Hematopoietic multipotent progenitor cell treated with erythropoietin and hydrocortisone succinate and interleukin-3 and kit ligand, for 15 days (in vitro differentiated cells): ENCODE measurements at places on chromosomes 13 and 19.

DNA sequence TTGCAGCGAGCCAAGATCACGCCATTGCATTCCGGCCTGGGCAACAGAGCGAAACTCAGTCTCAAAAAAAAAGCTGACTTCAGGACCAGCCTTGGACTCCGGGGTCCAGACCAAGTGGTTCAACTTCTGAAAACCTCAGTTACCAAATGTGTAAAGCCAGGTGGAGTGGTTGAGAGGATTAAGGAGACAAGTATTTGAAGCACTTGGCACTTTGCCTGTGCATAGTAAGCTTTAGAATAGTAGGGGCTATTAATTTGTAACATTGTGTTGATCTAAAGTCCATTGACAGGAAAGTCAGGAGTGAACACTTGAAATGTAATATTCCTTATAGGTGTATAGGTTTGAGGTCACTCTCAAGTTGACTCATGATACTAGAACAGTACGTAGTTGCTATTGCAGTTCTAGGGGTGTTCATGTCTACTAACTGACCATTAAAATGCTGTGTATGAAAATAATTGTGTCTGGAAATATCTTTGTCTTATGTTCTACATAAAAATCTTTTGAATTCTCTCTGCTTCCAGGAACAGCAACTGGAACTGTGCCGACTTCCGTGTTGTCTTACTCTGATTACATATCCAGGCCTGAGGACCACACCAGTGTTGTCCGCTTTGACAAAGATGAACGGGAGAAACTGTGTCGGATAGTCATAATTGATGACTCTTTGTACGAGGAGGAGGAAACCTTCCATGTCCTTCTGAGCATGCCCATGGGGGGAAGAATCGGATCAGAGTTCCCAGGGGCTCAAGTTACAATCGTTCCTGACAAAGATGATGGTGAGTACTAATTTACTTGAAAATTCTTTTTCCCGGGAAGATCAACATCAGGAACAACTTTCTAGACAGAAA is 97.4 kb downstream of the FREM2 start:
- DNase-seq, result no peak

DNA sequence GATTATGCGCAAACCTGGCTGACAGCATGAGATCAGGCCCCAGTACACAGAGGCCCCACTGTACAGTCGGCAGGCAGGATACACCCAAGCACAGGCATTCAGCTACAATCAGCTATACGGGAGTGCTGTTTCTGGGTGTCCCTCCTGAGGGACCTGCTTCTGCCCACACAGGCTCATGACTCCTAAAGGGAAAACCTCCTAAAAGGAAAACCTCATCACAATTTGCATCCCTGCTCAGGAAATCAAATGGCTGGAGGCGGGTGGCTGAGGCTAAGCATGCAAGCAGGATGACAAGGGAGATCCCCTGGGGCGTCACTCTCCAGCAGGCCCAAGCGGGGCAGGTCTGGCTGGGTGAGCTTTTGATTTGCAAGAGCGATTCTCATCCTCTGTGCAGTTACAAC is 99.8 kb downstream of the CRYL1 start:
- DNase-seq, result no peak

DNA sequence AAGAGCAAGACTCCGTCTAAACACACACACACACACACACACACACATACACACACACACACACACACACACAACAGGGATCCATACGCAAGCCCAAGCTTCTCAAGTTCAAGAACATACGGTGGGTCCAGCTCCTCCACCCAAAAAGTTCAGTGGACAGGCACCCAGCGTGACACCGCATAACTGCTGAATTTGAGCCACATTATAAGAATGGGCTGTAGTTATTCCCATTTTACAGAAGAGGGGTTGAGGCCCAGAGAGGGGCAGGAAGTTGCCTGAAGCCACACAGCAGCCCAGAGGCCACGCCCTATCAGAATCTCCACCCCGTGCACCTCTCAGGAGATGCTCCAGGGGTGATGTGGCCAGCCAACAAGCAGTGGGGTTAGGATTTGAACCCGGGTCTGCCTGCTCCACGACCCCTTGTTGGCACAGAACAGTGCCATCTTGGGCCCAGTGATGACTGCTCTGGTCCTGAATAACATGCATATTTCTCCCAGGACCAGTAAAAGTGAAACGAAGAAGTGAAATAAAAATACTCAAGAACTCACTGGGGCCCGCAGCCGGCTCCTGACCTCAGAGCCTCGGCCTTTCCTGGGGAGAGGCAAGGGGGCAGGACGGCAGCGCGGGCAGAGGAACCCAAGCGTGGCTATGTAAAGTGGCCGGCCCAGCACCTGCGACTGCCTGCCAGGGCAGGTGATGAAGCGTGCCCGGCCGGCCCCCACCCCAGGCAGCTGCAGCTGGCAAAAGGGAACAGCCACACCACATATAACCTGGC is 61.9 kb downstream of the AP1M1 start:
- DNase-seq, result no peak

- DNase-seq, result no peak
These were observed 1.9 kb upstream of the RABAC1 start for GRCh38 chr19:41960973-41961372.

DNA sequence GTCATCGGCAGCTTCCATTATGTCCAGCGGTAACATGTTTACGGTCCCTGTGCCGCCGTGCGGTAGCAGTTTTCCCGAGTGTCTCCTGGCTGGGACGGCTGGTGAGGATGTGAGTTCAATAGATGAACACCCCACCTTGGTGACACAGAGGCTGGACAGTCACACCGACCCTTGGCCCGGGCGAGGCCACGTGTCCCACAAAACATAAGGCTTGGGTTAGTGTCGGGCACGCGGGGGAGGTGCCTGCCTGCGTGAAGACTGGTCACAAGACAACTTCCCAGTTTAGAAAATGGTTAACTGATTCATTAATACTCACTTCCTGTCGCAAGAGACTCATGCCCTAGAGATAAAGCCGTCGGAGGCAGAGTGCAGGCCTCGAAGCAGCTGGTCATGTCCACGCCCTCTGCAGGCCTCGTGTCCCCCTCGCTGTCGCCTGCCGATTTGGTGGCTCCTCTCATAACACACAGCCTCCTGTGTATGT is 17.2 kb downstream of the RASA3 start:
- peak; percentile 33 for DNase-seq

GRCh38 chr19:36051236-36051635 is 2.8 kb downstream of the THAP8 start:
- DNase-seq, result no peak

DNA sequence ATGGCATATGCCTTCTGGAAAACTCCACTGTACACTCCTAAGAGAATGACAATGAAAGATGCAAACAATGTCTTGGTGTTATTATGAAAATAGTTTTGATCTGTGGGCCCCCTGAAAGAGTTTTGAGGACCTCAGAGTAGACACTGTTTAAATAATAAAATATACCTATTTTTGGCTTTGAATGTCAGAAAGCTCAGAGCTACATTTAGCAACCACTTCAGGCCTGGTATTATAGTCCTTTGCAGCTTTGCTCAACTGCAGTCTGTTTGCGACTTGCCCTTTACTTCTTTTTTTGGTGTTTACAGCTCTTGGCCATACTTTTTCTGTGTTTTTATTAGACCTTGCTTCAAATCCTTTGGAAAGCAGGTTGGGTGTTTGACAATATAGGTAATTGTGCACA is 5.8 kb upstream of the UBE2L5 start:
- no peak for DNase-seq

GRCh38 chr13:68066879-68067513 is 836.9 kb upstream of the PCDH9 start:
- DNase-seq, result no peak

DNA sequence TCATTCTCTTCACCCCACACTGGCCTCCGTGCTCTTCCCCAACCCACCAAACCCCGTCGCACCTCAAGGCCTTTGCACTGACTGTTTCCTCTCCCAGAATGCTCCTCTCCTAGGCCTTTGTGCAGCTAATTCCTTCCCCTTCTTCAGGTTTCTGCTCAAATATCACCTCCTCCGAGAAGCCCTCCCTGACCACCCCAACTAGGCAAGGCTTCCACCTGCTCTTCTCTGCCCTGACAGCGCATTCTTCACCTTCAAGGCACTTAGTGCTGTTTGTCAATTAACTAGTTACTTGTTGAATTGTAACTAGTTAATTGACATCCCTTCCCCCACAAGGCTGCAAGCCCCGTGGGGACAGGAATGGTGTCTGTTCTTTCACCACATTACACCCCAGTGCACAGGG is 7.8 kb upstream of the NCCRP1 start:
- no peak for DNase-seq

- no peak for DNase-seq
These were observed 162.0 kb downstream of the EFNB2 start for GRCh38 chr13:106373304-106373988.

- DNase-seq, result no peak
These were observed 6.9 kb downstream of the EDNRB start for GRCh38 chr13:77911751-77912150.

GRCh38 chr19:46624958-46625661 is at the start of gene PTGIR:
PTGIR (minus strand) TSS chr19:46625089; CDS start chr19:46624225, 864 bp downstream.
- DNase-seq, result no peak

- DNase-seq, result no peak
These were observed 2.8 kb downstream of the TYROBP start for GRCh38 chr19:35905178-35905727.

DNA sequence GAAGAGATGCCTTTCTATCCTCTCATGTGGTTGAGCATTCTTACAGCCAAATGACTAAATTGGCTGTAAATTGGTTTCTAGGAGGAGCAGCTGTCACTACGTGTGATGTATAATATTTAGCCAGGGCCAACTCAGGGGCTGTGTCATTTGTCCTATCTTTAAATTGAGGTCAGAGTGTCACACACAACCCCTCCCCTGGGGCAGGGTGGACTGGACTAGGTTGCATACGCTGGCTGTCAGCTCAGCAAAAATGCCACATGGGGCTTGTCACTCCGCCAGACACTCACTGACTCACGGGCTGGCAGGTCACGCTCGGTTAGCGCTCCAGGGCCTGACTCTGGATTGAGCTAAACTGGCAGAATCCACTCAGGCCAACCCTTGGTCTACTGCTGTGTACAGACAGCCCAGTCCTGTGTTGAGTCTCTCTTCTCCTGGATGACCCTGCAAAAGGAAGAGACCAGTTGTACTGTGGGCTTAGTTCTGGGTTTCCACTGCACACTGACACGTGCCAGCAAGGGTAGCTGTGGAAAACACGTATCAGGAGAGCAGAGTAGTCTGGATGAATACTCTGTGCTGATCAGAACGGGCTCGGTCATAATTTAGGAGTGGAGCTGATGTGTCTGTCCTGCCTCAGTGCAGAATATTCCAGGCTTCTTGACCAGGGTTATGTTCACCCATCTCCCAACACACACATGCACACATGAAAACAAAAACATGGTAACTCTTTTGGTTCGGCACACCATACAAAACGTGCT is 29.1 kb downstream of the SHISA2 start:
- no peak for DNase-seq

- peak; percentile 55 for DNase-seq
These were observed 567 bp downstream of the ALKBH6 start for GRCh38 chr19:36013280-36014011.

GRCh38 chr13:112732679-112733078 is 42.8 kb downstream of the ATP11A start:
- no peak for DNase-seq

DNA sequence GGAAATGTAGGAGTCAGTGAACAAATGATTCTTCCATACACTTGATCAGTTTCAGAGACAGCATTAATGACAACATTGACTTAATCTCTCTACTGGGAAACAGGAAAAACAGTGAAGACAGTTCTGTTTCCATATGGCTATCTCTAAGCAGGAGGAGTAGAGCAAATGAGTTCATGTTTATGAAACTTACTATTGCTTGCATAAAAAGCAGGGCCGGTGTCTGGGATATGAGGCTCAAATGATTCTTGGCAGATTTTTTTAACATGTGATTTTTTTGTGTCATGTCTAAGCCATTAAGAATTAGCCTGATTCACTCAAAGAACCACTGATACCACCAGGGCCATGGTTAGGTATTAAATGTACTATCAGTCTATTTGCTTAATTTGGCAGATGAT is 141.9 kb downstream of the SLC7A1 start:
- DNase-seq, result no peak

DNA sequence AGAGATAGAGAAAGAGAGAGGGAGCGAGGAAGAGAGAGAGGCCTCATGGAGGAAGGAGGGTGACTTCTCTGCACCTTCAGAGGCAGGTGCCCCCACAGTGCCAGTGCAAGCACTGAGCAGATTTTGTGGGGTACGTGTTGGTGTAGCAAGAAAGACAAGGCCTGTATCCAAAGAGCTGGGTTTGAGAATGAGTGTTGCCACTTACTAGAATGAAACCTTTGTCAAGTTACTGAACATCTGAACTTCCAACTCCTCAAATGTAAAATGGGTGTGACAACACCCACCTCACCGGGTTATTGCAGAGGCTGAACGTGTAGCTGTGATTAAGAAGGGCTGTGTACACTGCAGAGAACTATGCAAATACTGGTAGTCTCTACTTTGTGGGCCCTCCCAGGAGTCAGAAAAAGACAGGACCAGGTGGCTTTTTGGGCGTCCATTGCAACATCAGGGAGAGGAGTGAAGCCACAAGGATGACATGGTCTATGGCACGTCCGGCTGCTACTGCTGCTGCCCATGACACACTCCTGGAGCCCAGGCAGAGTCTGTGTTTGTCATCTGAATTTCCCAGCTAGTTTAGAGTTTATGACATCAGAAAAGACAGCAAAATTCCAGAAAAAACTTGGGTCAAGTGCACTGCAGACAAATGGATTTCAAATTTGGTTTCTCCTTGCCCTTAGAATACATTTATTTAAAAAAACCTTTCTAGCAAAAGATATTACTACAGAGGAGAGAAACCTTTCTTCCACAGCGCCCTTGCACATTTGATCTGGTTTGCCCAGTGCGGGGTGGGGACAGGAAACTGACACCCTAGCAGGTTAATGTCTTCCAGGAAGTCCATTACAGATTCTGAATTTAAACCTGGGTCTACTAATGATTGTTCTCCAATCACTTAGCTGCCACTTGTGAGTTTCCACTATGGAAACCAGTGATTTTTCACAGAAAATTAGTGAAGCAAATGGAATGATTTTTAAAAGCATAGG is 54.0 kb upstream of the ATP12A start:
- no peak for DNase-seq

- DNase-seq, result no peak
These were observed 1.8 kb downstream of the PIP5K1C start for GRCh38 chr19:3698386-3698950.

DNA sequence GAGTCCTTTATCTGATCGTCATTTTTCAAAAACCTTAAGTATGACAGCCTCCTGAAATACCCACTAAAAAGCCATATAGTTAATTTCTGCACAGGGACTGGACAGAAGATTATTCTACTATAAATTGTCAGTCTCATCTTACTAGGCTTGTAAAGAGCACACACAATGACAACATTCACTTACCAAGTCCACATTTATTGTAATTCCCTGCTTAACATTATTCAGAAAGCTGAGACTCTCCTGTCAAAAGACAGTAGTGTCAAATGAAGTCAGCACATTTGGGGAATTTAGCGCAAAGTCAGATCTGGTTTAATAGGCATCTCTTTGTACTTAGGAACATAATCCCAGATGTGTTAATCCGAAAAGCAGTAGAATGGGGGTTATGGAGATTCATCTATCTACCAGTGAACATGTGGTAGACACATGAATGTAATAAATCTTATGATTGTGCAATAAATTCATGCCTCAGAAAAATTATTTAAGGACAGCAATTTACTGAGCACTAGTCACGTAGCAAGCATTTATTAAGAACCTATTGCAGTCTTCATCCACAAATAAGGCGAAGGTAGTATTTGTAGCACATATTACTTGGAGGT is 224.6 kb upstream of the GPC6 start:
- no peak for DNase-seq

GRCh38 chr13:81682081-81682630 is 1341.2 kb upstream of the SPRY2 start:
- no peak for DNase-seq

GRCh38 chr13:113548171-113548641 is 36.3 kb upstream of the TFDP1 start:
- no peak for DNase-seq
